ENCODE measurements at places on chromosomes 7 and 10.

DNA sequence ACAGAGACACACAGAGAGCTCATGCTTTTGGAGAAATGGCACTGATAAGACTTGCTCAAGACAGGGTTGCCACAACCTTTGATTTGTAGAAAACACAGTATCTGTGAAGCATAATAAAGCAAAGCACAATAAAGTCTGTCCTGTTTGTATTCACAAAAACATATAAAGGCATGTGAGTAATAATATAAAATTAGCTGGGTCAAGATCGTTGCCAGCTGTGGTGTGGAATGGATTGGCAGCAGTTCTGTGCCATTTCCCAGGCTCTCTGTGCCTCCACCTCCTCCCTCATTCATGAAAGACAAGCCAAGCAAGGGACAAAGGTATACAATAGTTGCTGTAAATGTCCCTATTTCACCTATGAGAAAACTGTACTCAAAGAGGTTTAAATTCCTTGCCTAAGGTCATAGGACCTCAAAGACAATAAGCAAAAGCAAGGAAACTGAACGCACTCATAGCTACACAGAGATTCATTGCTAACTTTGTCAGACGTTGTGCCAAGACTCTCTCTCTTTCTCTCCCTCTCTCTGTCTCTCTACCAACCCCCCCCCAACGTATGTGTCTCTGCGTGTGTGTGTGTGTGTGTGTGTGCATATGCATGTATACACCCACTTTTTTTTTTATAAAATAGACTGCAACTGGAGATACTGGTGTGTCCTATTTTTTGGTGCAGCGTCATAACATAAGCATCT is 31.8 kb downstream of the CHST3 start:
- DNase-seq: no peak

DNA sequence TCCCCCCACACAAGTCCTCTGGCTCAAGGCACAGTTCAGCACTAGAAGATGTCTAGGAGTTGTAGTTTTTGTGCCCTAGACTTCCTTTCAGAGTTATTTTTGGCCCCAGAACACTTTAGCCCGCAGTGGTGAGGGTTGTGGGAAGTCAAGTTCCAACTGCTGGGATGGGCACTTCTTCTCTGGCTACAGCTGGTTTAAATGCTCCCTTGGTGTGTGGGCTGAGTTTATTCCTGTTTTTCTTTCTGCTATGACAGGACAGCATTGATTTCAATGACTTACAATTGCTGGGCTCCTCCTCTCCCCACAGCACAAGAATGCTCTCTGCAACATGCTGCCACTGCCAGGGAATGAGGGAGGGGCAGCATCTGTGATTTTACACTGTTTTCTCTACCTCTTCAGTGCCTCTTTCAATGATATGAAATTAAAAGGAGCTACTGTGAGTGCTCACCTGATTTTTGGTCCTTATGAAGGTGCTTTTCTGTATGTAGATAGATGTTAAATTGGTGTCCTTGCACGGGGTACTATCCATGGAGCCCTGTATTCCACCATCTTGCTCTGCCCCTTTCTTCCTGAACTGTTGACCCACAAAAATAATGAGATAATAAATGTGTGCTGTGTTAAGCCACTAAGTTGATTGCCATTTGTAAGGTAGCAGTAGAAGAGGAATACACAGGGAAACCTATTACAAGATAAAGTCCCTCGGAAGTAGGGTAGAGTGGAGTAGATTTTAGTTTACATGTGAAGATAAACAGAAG is 56.3 kb downstream of the SLC13A1 start:
- no peak for DNase-seq

- no peak for DNase-seq
These were observed 2.7 kb upstream of the TFAM start for GRCh38 chr10:58382489-58382995.

DNA sequence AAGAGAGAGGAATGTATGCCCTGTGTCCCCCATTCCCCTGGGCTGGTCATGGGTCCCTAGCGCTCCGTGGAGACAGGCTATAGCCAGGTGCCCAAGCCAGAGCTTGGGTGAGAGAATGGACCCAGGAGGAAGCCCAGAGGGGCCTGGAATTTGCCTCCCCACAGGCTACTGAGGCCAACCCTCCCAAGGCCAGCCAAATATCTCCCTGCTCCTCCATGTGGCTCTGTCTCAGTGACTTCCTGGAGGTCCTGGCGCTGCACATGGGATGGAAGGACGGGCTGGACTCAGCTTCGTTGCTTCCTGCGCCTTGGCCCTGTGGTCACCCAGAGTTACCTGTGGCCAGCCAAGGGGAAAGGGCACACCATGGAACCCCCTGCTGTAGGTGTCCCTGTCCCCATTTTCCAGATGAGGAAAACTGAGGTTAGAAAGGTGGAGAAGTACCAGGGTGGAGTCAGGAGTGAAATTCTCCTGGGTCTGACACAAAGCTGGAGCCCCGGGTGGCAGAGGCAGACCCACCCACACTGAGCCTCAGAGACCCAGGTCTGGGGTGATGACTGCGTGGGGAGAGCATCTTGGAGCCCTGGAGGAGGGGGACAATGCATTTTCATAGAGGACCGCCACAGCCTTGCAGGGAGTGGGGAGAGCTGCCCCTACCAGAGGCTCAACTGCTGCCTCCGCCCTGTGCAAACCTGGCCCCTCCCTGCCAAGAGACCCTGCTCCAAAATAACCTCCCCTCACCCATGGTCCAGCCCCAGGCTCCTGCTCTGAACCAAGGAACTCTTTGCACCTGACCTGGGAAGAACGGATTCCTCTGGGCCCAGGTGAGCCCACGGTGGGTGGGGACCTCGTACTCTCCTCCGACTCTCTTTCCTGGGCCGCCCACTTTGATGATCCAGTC is 42.6 kb downstream of the TMEM270 start:
- no peak for DNase-seq

DNA sequence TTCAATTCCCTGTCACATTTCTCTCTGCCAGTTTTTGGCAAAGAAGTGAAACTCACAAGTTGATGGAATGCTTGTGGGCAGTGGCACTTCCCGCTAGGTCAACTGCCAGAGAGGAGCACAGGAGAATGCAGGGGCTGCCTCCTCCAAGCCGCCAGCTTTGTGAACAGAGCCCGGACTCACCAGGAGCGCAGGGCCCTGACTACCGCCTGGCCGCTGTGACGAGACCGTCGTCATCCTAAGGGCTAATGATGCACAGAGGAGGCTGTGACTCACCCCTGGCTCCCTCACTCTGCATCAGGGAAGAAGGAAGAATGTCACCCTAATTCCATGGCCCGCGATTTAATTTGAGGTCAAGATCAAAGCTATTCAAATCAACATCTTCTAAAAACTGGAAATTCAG is 123.9 kb downstream of the TAX1BP1 start:
- no peak for DNase-seq

DNA sequence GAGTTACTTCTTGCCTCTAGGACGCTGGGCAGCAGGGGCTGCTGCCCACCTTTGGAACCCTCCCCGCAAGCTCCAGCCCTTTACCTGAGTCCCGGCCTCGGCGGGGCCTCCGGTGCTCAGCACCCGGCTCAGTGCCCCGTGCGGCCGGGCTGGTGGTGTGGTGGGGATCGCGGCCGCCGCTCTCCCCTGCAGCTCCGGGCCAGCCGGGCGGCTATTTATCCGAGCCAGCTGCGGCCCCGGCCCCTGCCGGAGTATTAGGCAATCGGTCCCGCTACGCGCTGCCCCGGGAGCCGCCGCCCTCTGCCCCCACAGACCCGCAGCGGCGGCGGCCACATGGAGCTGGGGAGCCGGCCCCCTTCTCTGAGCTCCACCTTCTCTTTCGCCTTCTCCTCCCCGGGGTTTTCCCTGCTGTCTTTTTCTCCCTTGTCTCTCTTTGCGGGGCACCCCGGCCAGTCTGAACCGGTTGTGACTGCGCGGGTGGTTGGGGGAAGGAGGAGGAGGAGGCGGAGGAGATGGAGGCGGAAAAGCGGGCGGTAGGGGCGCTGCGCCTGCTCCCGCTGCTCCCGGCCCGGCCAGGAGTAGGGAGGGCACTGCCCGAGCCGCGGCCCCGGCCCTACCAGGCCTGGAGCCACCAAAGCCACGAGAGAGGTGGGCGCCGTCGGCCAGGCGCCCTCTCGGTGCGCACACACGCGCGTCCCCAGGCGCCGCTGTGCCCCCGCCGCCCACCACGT is at the start of gene SLC16A9:
Gene SLC16A9, minus strand, starts transcription at position 456 of the 731 bp plus-strand sequence. CDS start 25,559 bp downstream, outside the sequence.
- peak; percentile 22 for DNase-seq

GRCh38 chr7:107711301-107711700 is 32.6 kb upstream of the CBLL1 start:
- DNase-seq: no peak

DNA sequence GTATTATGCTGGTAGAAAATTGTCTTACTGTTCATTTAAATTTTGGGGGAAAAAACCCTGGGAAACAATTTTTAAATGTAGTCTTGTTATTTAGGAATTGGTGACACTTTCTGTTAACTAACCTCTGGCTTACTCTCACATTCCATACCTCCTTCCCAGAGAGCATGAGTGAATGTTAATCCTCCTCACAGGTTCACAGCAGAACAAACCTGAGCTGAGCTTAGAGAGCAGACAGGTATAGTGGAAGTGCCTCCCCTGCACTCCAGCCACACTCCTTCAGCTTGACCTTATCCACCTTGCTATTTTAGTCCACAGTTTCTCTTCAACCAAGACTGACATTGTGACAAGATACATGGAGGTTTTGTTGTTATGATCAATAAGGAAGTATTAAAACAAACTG is 235.9 kb downstream of the FOXP2 start:
- no peak for DNase-seq

GRCh38 chr10:130576427-130576826 is 440.2 kb downstream of the GLRX3 start:
- no peak for DNase-seq

GRCh38 chr7:109246330-109247077 is 676.8 kb downstream of the DNAJB9 start:
- DNase-seq: no peak

- no peak for DNase-seq
These were observed 570.1 kb upstream of the MGMT start for GRCh38 chr10:128896963-128897362.

DNA sequence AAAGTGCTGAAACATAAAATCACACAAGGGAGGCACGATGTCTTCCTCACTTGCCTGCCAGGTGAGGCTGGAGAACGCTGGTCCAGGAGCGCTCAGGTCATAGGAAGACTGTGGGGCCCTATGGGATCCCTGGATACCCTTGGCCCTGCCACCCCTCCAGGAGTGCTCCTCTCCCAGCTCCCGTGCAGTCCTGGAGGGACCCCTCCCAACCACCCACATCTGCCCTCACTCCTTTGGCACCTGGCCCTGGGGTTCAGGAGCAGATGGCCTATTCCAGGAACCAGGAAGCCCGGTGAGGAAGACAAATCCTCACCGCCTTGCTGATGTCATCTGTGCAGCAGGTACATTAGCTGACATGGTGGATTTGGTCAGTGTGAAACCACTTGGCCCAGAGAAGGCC is 3.7 kb upstream of the CXCL12 start:
- no peak for DNase-seq

DNA sequence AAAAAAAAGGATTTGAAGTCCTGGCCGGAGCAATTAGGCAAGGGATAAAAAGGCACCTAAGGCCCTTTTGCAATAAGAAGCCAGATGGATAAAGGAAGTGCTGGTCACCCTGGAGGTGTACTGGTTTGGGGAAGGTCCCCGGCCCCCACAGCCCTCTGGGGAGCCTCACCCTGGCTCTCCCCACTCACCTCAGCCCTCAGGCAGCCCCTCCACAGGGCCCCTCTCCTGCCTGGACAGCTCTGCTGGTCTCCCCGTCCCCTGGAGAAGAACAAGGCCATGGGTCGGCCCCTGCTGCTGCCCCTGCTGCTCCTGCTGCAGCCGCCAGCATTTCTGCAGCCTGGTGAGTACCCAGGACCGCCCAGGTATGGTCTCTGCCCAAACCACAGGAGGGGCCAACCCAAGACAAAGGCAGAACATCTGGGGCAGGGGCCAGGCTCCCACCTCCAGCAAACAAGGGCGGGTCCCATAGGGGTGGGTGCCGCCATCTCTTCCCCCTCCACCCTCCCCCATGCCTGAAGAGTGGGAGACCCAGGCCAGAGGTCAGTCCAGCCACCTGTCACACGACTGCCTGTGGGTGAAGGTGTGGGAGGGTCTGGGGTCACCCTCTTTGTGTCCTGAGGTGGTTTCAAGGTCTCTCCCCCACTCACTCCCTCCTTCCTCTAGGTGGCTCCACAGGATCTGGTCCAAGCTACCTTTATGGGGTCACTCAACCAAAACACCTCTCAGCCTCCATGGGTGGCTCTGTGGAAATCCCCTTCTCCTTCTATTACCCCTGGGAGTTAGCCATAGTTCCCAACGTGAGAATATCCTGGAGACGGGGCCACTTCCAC is at the start of gene PILRB:
Gene PILRB, plus strand, starts transcription at position 91 of the 830 bp plus-strand sequence. Its CDS starts 186 bp downstream, at position 277.
- no peak for DNase-seq

GRCh38 chr7:127884066-127884559 is 147.1 kb downstream of the LRRC4 start:
- no peak for DNase-seq

GRCh38 chr7:131336956-131337355 is 9.3 kb downstream of the MKLN1 start:
- DNase-seq: no peak

DNA sequence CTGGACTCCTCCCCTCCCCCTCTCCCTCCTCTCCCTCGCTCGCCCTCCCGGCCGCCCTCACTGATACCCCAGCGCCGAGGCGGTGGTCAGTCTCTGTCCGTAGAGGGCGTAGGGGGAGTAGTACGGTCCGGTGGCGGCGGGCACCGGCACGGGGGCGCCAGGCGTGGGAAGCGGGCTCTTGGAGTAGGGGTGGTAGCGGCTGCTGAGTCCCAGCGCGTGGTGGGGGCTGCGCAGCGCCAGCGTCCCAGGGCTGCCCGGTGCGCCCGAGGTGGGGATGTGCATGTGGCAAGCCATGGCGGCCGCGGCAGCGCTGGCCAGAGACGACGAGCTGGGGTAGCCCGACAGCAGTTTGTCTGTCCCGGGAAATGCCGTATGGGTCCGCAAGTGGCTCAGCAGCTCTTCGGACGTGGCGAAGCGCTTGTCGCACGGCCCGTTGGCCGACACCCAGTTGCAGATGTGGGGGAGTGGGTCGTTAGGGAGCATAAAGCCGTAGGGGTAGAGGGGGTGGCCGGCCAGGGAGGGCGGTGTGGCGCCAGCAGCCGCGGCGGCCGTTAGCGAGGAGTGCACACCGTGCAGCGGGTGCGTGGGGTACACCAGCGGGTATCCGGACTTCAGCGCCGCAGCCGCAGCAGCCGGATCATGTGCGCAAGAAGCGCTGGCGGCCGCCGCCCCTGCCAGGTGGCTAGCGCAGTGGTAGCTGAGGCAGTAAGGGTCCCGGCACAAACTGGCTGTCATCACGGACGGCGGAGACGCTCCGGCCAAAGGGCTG is 2.7 kb downstream of the ZNF503 start:
- no peak for DNase-seq

- no peak for DNase-seq
These were observed 2.2 kb upstream of the CTNNA3 start for GRCh38 chr10:67698164-67698563.

DNA sequence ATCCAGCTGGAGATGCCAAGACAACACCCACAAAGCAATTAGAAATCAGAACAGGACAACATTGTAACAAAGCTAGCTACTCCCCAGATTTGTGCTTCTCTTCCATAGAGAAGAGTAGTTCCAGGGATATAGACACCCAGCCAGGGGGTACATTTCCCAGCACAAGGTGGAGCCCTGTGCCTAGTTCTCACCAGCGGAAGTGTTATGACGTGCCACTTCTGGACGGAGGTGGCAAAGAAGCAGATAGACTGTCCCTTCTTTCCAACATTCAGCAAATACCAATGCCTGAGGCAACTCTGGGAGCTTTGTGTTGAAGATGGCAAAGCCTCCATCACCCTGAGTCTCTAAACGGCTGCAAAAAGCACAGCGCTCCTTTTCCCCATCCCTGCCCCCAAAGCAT is 23.4 kb upstream of the GSAP start:
- no peak for DNase-seq

- no peak for DNase-seq
These were observed 673.2 kb upstream of the GALNT17 start for GRCh38 chr7:70458745-70459144.

- DNase-seq: no peak
These were observed 8.4 kb downstream of the RAB18 start for GRCh38 chr10:27512548-27512947.

- no peak for DNase-seq
These were observed 686.3 kb downstream of the XPNPEP1 start for GRCh38 chr10:109237050-109237449.

Data from stimulated activated CD4-positive, alpha-beta T cell treated with anti-CD3 and anti-CD28 coated beads, Interleukin-15, amount 100 ng/mL, for 48 hours (primary cell).